ENCODE measurements at places on chromosomes 3 and 15.

DNA sequence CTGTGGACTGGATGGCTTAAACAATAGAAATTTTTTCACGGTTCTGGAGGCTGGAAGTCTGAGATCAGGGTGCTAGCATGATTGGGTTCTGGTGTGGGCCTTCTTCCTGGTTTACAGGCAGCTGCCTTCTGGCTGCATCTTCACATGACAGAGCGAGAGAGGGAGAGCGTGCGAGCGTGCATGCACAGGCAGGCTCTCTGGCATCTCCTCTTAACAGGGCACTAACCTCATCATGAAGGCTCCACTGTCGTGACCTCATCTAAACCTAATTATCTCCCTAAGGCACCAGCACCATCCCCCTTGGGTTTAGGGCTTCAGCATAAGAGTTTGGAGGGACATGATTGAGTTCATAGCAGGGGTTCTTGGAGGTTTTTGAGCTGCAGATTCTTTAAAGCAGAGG, 292.0 kb upstream of the C2CD4B start:
- DNase-seq: no peak

- DNase-seq: no peak
Measured at GRCh38 chr15:27527490-27528067, 556.6 kb downstream of the GABRG3 start.

DNA sequence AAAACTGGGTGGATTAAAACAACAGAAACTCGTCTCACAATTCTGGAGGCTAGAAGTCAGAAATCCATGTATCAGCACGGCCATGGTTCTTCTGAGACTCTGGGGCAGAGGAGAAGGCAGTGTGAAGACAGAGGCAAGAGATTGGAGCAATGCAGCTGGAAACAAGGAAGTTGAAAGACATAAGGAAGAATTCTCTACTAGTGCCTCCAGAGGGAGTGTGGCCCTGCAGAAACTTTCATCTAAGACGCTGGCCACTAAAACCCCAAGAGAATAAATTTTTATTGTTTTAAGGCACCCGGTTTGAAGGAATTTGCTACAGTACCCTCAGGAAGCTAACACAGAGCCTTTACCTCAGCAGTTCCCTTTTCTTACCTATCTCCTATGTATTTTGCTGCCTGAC, 1012.2 kb upstream of the CADM2 start:
- no peak for DNase-seq

DNA sequence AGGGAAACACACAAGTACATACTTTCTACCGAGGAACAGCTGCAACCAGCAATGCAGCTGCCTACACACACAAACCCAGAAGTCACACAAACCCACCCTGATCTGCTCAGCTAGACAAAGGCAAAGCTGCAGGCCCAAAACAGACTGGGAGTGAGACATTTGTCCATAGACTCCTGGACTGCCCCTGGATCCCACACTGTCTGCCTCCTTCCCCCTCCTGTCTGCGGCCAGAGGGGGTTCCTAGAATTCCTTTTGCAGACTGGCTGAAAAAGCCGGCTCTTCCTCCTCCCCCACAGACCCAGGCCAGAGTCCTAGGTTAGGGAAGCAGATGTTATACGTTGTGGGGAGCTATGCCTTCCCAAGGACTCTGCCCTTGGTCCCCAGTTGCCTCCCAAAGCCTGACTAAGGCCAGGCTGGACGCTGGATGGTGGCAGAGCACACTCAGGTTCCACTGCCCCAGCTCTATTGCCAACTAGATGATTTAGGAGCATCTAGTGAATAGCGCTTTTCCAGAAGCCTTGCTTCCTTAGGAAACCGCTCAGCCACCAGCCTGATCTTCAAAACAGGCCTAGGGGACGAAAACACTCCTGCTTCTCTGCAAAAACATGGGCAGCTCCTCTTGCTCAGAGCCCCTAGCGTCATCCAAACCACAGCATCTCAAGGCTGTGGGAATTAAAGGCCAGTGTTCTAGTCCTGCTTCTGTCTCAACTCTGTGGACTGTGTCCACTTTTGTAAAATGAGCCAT, 37.4 kb upstream of the CILP start:
- DNase-seq: no peak

GRCh38 chr15:84937144-84937543, 44.5 kb upstream of the PDE8A start:
- no peak for DNase-seq

GRCh38 chr3:8713901-8714759, 19.5 kb upstream of the CAV3 start:
- DNase-seq: no peak
